ENCODE measurements at places on chromosomes 3 and 15.

- DNase-seq: no peak
Measured at GRCh38 chr3:108834551-108834950, 12.0 kb downstream of the TRAT1 start.

- DNase-seq: no peak
Measured at GRCh38 chr15:85361323-85361722, 19.1 kb upstream of the AKAP13 start.

DNA sequence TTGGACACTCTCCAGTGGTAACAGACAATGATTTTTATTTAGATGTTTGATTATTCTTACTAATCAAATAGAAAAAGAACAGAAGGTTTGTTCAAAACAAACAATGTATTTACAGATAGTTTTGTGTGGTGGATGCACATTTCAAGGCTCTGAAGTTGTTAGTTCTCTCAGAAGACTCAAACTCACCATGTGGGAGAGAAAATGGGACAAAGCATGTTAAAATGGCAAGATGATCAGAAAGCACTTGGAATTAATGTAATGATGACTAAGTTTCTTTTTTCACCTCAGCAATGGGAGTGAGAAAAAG, 450.5 kb upstream of the KCNMB2 start:
- DNase-seq: no peak

- no peak for DNase-seq
Measured at GRCh38 chr3:76456322-76456721, 583.6 kb upstream of the ROBO2 start.

DNA sequence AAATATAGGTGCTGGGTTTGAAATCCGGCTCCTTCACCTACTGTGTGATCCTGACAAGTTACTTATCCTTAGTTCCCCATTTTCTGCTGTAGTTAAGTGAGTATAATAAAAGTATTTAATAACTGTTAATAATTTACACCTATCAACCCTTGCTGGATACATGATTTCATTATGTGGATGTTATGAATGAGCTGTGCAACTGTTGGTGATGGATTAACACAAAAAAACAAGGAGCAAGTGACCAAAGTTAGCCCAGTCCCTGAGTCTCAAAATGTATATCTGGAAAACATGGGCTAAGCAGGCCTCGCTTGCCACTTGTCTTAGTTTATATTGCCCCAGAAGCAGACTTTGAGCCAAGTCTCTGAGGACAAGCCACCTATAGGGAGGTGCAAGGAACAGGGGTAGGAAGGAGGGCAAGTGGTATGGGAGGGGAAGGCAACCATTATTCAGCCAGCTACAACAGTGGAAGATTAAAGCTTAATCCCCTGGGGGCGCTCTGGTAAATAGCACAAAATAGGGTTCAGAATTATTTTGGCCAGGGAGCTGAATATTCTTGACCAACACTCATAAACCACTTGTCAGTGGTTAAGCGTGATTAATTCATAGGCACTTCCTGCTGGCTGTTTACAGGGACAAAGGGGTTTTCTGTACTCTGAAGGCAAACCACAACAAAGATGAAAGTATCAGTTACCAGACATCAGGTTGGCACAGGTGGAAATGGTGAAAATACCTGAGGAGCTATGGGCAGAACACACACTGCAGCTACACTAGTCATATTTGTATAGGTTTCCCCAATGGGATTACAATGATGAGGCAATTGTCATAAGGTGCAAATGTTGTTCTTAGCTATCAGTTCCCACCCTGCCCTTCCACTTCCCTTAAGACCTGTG, 76.2 kb downstream of the TRIM42 start:
- no peak for DNase-seq

DNA sequence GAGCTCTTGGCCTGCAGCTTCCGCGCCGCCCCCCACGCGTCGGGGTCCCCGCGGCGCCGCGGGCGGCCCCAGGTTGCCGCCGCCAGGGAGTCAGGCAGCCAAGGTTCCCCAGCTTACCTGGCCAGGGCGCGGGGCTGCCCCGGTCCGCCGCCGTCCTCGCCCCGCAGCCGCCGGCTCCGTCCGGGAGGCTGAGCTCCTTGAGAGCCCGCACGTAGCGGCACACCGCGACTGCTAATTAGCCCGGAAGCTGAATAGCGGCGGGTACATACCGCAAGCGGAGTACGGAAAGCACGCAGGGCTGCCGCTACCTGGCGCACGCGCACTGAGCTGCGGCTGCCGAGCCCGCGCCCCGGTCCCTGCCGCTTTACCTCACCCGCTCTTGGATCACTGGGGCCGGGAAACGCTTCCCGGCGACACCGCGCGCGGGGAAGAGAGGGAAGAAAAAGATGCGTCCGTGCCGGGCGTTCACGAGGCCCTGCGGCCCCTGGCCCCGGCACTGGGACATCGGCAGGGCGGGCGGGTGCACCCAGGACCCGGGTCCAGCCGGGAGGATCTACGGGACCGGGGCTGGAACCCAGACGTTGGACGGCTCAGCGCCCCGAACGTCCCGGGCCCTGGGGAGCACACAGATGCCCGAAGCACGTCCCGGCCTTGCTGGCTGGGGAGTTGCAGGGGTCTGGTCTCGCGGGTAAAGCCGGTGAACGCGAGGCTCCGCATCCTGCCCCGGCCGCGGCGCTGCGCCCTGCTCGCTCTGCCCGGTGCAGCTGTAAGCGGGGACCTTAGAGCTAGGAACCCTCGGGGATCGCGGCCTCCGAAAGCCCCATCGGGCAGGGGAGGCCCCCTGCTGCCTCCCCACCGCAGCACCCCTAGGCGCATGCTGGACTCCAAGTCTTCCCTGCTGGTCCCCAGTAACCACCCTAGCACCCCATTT, at the start of gene GOLGA8B:
Gene GOLGA8B (minus strand): TSS at position 253 of the 931 bp plus-strand sequence. CDS start 47,739 bp downstream, outside the sequence.
- peak; percentile 80 for DNase-seq

DNA sequence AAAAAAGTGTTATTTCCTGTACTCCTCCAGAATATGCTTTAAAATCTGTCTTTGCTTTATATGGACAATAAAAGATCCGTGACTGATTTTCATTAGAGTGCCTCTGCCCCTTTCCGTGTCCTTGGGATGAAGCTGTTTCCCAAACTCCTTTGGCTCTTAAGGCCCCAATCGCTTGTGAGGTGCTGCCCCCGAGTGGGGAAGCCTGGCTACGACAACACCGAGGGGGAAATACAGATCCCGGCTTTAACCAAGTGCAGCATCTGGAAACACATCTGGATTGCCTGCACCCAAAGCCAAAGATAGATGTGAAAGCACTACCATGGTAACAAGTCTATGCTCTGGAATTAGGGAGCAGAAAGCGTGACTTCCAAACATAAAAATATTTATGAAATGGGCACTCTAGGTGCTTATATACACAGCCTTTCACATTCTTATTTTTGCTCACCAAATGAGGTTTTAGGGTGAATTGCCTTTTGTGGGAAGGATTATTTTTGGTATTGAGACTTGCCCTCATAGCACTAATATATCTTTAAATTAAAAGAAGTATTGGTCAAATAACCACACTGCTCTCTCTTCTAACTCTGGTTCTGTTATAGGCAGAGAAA, 40.6 kb upstream of the ADCY5 start:
- peak; percentile 80 for DNase-seq

DNA sequence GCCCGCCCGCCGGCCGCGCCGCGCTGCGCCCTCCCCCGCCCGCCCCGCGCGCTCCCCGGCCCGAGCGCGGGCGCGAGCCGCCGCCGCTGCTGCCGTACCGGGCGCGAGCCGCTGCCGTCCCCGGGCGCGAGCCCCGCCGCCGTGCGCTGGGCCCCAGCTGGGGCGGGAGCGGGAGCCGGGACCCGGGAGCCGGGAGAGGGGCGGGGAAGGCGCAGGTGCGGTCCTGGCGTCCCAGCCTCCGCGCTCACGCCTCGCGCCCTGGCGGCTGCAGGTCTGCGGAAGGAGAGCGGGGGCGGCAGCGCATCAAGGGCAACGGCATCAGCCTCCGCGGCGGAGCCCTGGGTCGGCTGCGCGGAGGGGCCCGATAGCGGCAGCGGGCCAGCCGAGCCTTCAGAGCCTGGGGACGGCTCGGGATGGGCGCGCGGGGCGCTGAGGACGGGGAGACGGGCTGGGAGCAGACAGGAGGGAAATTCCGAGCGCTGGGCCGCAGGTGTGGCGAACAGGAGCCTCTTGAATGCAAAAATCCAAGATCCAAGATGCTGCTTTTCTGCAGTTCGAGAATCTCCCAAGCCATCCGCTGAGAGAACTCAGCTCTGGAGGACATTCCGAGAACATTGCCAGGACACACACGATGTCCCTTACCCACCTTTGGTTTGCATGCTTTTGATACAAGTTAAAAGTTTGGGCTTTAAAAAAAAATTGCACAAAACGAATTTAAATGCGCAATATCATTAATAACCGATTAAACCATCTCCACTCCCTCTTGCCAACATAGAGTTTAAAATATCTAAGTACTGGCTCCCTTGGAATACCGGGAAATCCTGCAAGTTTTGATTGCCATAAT, 251.1 kb downstream of the TJP1 start:
- peak; percentile 58 for DNase-seq

DNA sequence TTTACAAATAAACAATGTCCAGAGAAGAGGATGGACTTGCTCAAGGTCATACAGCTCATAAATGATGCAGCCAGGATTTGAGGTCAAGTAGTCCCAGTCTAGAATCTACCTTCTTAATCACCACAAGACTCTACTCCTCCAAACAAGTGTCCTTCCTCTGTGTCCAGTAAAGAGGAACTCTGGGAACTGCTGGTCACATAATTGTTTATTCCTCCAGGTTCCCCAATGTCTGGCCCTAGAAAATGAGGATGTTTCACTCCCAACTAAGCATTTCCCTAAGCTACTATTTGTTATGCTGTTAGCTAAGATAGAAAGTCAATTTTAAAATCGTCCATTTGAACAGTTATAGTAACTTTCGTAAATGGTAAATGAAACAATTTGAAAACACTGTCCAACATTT, 192.4 kb downstream of the FHIT start:
- no peak for DNase-seq

DNA sequence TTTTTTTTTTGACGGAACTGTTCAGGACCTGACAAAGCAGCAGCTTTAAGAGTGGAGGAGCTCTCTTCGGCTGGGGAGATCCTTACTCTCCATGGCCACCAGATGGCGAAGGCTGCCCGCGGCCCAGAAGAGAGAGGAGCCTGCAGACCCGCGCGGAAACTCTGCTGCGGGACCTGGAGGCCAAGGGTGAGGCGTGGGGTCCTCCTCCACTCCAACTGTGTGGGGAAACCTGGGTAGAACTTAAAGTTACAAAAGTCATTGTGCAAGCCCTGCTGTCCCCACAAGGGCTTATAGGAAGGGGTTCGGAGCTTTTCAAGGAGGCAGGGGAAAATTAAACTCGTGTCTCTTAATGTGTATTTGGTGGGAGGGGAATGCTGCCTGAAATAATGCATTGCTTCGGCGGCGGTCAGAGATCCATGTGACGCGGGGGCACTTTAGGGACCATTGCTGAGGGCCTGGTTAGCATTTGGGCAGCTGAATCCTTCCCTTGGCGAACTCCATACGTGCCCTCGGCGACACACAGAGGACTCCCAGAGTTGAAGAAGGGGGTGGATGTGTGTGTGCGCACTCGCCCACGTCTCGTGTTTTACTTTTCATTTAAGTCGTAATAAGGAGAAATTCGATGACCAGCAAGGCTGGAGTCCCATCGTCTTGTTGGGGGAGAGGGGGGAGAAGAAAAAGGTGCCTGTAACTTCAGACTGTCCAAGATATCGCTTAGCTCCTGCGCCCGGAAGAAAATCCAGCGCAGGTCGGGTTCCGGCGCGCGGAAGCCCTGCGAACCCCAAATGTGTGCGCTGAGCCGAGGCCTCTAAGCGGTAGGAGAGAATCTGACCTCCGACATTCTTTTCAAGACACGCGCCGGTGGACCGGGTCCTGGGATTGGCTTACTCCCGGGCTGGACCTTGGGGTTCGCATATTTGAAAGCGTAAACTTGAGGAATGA, 9.7 kb downstream of the EOMES start:
- DNase-seq: peak; percentile 82

GRCh38 chr3:123930445-123930844, 30.6 kb downstream of the CCDC14 start:
- no peak for DNase-seq

DNA sequence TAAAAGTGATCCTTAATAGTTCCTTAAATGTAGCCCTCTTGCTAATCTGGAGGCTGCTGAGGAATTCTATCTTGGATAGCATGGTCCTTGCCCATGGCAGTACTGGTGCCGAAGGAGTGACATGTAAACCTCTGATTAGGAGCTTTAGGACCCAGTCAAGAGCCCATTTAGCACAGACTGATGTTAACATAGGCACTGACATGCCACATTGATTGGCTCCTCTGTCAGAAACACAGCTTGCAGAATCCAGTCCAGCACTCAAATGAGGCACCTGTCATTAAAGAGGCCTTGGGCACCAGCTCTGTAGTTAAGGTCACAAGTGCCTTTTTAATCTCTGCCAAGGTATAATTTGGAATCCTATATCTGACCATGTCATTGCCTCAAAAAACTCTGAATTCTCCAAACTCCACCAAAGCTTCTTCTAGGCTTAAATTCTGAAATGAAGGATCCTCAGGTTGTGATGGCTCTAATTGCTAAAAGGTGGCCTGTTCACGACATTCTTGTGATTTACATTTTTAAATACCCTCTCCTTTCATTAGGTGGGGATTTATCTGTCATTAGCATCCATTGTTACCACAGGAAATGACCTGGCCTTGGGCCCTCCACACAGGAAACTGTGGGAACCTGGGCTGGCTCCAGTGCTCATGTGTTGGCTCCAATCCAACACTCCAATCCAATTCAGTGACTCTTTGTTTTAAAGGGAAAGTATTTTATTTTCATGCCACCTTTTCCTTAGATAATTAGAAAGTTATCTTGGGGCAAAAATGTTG, 57.3 kb upstream of the RNF7 start:
- peak; percentile 12 for DNase-seq

- no peak for DNase-seq
Measured at GRCh38 chr15:80049046-80049445, 10.4 kb upstream of the ZFAND6 start.

DNA sequence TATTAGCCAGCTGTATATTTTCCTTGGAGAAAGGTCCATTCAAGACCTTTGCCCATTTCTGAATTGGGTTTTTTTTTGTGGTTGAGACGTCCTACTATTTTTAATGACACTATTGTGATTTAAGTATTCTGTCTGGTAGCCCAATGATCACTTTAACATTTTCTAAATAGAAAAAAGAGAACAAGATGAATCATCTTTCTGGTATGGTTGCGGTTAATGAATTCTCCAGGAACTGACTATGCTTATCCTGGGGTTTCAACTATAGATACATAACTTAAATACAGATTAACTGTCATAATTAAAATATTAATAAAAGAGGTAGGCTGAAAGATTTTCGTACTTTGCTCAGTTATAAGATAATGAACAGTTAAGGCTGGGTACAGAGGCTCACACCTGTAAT, 51.9 kb downstream of the PBRM1 start:
- DNase-seq: no peak
